ENCODE measurements at places on chromosomes 1 and 21.

DNA sequence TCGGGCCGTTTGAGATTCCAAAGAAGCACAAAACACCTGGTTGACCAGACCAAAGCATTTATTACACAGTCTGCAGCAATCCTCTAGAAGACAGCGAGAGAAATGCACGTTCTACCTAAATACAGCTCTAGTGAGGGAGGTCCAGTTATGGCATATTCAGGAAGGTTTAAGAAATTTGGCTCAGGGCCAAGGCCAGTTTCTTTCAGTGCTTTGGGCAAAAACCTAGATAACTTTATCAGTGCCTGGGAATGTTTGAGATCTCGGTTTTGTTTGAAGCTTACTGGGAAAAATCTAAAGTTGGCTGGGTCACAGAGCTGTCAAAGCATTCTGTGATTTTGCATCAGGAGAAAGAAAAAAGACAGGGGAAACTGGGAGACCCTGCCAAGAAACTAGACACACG, 514.0 kb upstream of the TMPRSS15 start:
- no peak for DNase-seq

GRCh38 chr1:173857363-173857917, 10.3 kb downstream of the GAS5 start:
- DNase-seq: no peak

DNA sequence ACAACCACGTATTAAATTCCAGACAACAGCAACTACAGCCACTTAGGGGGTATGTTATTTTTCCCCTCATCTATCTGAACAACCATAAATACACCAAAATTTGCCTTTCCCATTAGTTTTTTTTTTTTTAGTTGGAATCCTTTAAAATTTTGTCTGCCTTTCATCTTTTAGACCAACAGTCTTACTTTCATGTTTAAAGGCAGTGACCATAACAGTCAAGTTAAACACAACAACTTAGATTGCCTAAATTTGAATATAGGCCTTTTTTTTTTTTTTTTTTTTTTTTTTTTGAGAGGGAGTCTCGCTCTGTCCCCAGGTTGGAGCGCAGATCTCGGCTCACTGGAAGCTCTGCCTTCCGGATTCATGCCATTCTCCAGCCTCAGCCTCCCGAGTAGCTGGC, 3.4 kb downstream of the GPBP1L1 start:
- no peak for DNase-seq

GRCh38 chr1:107572674-107573211, 392.2 kb downstream of the VAV3 start:
- no peak for DNase-seq

- no peak for DNase-seq
Observed at GRCh38 chr1:234743791-234744611, 134.0 kb upstream of the IRF2BP2 start.

DNA sequence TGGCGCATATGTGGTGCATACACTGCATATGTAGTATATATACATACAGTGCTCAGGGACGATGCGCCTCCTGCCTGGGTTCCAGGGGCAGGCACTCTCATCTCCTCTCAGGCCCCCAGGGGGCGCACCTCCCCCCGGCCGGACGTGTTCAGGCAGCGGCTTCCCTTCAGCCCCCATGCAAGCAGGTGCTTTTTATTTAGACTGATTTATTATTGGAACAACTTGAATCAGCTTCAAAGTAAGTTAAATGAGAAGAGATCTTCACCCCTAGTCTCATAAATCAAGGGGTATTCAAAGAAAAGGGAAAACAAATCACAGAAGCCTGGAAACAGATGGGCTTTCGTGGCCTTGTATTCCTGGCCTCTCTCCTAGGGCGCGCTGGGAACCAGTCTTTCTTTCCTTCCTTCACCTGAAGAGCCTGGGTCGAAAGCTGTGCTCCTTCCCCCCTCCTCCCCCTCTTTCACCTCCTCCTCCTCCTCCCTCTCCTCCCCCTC, 64.6 kb downstream of the UBIAD1 start:
- DNase-seq: peak; percentile 64

- DNase-seq: peak; percentile 20
Observed at GRCh38 chr1:90133133-90133532, 138.2 kb downstream of the ZNF326 start.

DNA sequence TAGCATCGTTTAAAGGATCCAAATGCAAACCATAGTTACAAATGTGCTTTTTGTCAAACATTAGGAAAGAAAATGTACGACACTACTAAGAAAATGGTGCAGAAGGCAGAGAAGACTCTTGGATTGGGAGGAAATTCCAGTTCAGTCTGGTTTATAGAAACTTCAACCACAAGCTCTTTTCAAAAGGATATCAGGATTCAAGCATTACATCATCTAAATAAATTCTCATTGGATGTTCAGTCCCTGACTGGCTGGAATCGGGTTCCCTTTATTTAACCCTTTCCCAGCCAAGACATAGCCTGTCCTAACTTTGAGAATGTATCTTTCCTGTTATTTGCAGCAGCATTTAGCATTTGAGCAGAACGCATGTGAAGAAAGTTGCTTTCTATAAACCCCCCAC, 184.6 kb downstream of the LMO4 start:
- DNase-seq: no peak

DNA sequence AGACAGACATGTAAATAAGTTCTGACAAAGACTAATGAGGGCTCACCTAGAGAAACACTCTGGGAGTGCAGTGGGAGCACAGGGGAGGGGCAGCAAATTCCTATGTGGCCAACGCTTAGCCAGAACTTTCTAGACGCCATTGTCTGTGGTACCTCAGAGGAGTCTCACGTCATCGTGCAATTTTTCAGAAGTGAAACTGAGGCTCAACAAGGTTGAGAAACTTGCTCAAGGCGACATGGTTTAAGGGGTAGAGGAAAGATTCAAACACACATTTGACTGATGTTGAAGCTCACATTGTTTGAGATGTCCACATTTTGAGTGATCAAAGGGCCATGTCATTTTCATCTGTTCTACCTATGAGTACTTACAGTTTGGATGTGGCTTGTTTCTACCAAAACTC, 152.6 kb upstream of the LMO4 start:
- no peak for DNase-seq

DNA sequence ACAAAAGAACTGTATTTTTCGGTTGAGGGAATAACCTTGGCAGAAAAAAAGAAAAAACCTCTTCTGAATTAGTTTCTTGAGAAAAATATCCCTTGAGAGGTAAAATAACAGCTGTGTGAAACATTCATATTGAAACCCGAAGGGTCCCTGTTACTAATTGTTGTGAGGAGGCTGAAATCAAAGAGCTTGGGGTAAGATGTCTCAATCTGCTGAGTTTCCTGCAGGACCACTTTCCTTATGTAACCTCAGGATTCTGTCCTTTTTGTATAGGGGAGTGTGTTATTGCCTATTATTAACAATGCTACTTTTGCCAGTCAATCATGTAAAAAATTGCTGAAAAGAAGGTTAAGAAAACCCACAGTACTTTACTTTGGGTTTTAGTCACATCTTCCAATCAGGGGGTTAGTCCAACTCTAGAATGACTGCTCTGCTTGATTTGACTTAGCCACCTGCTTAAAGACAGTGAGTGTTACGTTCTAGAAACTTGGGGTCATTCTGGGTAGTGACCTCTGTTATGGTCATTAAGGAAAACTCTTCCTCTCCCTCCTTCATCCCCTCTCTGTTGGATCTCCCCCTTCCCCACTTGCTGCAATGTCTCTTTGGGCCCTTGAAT, 138.8 kb downstream of the GIPC2 start:
- no peak for DNase-seq

DNA sequence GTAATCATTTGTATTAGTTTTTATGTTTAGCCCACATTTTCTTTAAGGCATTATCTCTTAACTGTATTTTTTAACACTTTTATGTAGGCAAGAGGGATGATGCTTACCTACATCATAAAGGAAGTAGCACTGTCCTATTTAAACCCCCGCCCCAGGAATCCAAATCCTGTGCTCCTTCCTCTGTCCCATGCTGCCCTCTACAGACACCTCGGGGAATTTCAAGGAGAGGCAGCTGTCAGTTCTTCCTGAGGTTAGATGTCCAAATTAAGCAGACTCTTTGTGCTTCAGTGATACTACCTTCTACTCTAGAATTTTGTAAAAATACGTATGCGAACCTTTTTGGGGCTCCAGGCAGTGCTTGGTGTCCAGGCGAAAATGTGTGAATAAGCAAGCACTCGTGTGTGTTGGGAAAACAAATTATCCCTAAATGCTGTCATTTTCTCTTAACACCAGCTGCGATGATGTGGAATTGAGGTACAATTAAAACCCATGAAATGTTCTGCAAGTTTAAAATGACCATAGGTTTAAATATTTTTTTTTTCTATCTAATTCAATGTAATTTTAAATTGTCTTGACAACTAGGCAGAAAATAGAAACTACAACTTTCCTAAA, 19.2 kb downstream of the CRCT1 start:
- peak; percentile 46 for DNase-seq

DNA sequence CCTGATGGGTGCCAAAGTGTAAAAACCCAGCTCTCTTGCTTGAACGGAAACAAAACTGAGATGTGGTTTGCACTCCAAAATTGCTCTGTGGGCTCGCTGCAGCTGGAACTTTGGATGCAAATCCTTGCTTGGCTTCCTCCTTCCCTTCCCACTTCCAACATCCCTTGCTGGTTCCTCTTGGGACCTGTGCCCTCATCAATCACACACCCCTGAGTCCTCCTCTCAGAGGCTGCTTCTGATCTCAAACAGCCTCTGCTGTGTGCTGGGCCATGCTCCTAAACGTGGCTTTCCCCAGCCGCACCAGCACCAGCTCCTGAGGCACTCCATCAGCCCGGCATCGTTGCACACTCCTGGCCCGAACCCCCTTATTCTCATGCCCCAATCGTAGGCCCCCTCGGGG, 124.3 kb upstream of the RAB4A start:
- DNase-seq: no peak

- DNase-seq: no peak
Observed at GRCh38 chr1:44015206-44015605, 16.1 kb downstream of the SLC6A9 start.

GRCh38 chr1:204001166-204001901, 71.6 kb upstream of the SOX13 start:
- DNase-seq: no peak

DNA sequence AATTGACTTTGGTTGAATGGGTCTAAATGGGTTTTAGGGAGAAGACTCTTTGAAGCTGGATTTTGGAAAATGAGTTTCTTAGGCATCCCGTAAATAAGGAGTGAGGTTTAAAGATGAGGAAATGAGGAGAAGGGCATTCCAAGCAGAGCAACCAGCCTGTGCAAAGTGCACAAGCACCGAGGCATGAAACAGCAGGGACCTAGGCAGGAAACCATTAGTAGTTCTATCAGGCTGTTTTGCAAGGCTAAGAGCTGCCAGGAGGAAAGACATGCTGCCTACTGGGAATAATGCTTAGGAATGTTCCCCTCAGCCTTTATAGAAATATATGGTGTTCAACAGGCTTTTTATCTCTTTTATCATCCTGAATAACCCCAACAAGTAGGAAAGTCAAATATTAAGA, 153.1 kb upstream of the FGGY start:
- DNase-seq: no peak

DNA sequence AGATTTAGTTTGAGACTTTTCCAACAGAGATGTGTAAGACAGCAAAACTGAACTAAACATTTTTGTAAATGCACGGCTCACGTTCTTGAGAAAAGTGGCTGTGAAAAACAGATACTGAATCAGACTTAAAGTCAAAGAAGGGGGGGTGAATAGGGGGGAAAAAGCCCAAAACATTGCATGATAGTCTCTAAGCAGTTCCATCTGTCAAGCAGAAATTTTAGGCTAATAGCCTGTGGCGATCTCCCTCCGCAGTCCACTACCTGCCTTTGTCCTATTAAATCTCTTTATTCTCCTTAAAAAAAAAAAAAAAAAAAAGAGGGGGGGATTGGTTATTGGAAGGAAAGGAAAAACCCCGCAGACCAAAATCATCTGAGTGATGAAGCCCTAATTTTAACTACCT, 217.6 kb upstream of the NFIA start:
- DNase-seq: no peak

DNA sequence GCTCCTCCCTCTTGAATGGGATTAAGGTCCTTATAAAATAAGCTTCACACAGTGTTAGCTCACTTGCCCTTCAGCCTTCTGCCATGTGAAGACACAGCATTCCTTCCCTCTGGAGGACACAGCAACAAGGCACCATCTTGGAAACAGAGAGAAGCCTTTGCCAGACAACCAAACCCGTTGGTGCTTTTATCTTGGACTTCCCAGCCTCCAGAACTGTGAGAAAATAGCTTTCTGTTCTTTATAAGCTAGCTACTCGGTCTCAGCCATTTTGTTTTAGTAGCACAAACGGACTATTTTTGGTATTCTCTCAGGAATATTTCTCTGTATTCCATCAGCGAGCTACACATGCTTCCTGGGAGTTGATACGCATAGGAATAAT, 58.6 kb upstream of the IRF2BP2 start:
- no peak for DNase-seq

DNA sequence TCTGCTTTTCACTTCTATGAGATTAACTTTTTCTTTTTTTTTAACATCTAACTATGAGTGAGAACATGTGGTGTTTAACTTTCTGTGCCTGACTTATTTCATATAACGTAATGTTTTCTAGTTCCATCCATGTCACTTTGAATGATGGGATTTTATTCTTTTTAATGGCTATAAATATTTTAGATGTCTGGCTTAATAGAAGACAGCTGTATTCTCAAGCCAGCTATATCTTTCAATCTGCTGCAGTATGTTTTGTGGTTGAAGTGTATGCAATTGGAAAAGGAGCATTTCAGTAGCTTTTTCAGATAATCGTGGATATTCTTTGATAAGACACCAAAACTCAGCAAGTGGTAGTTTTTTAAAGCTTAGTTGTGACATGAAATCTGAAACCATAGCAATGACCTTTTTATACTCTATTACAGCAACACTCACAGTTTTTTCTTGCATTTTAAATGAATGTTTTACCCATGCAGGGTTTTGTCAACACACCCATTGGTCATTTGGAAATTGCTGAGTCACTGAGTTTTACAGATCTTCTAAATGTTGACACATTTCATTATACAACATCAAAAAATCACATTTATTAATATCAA, 5.7 kb upstream of the SVBP start:
- no peak for DNase-seq

DNA sequence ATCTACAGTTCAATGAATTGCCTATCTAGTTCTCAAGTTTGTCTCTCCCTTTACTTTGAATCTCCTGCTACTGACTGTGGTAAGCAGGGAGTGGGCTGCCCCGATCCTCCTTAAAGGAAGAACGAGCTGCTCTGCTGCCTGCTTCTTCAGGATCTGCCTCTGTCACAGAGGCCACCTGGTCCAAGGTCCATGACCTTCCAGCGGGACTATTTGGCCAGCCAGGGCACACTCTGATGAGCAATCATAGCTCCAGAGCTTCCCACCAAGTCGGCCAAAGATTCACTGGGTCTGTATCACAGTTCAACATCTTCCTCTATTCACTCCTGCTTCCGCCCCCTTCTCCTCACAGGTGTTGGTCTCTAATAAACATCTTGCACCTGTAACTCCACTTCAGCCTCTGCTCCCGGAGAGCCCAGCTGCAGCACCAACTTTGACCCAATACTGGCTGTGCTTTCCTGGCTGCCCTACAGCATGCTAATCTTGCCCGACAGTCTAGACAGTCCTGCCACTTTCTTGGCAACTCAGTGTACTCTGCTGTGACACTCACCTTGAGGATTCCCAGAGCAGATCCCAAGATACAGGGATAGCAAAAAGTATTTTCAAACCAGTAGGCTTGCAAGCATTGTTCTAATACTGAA, 16.9 kb upstream of the MAP10 start:
- DNase-seq: no peak

- no peak for DNase-seq
Observed at GRCh38 chr1:3116560-3116959, 47.6 kb downstream of the PRDM16 start.

All from activated CD4-positive, alpha-beta T cell treated with anti-CD3 and anti-CD28 coated beads, Interleukin-2, Interleukin-4, amounts not matched to agents 100 ng/mL and 50 ng/mL, durations not matched to agents 16 hours and 8 hours (primary cell).